Urothelium cell line (cell line): ENCODE measurements at places on chromosomes 12 and 14.
A peak's percentile ranks its signal among the peaks of the same experiment; 100 is the strongest.

- no peak for DNase-seq
Measured at GRCh38 chr12:25251769-25252168, 1.0 kb upstream of the KRAS start.

DNA sequence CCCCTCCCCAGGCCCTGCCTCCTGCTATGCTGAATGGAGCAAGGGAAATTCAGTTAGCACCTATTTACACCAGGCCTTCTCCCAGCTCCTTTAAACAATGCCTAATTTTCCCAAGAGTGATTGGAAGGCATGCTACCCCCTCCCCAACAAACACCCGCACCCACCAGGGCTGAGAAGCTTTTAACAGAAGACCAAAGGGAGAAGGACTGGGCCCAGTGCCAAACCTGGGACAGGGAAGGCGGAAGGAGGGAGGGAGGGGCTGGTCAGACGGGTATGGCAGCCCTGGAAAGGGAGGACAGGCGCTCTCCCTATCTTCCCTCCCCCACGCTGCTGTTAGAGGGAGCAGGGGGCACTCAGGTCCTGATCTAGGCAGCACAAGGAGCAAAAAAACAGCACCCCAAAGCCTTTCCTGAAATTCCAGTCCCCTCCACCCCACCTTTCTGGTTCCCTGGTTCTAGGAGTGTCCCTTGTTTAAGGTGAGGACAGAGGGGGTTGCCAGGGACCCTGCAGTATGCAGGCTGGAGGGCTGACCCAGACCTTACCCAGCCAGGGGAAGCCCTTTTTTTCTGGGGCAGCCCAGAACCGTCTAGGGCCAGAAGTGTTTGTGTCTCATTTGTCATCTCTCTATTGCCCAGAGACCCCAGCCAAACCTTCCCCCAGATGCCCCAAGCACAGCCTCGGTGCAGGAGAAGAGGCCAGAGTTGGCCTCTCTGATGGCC lies 2.4 kb upstream of the KRT8 start:
- DNase-seq = peak; percentile 68

DNA sequence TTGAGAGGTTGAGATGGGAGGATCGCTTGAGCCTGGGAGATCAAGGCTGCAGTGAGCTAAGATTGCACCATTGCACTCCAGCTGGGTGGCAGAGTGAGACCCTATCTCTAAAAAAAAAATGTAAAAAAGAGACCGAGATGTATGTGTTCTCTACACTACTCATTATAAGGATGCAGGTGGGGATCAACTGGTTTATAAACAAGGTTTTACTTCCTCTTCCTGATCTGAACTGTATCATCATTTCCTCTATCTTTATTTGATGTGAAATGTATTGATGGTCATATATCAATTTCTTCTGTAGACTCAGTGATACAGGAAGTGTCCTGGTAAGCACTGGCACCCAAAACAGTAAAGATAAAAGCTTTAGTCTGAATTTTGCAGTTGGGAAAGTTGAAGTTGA lies 20.1 kb upstream of the USP44 start:
- DNase-seq = no peak

GRCh38 chr12:10135126-10135525 lies 5.1 kb upstream of the CLEC7A start:
- DNase-seq = no peak

- DNase-seq = no peak
Measured at GRCh38 chr12:115749071-115749841, 528.2 kb downstream of the MED13L start.

DNA sequence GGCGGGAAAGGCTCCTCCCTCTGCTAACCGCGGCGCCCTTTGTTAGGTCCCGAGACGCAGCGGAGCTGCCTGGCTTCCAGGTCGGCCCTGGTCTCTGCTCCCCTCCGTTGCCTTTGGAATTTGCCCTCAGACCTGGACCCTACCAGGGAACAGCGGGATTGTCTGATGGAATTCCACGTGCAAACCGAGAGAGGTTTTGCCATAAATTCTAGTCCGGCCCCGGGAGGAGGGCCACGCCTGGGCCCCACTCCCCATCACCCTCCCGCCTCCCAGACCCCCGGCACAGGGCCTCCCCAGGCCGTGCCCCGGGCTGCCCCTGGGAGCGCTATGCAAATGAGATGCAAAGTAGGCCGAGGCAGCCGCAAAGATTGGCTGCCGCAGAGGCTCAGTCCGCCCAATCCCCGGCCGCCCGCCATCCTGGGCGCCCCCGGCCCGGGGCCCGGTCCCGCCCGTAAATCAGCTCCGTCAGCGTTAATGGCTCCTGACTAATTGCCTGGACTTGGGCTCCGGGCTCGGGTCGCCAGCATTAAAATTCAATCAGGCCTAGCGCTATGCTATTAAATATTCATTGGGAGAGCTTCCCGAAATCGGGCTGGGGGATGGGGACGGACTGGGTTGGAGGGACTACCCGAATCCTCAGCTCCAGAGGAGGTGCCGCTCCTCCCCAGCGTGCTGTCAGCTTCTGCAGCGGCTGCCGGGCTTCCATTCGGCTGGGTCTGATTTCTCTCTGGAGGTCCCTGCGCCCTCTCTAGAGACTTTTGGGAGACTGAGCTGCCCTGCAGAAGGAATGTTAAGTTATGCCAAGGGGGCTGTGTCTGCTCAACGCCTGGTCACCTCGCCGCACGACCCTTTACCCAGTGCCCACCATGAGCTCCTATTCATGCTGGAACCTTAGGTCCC lies 15.7 kb upstream of the FIGNL2 start:
- no peak for DNase-seq

DNA sequence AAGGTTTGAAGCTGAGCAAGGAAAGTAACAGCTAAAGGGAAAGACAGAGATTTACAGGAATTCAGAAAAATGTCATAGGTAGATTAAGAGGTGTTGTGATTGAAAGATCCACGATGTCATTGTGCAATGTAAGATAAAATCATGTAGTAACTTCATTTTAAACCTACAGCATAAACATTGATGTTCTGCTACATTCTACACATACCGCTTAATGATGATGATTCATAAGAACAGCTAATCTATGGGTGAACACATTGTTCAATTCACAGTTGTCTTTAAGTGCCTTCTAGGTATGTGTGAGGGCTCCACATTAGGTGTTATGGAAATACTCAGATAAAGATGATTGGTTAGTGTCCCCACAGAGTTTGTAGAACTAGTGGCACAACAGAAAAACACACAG lies 170.9 kb downstream of the GRIP1 start:
- no peak for DNase-seq
